ENCODE measurements at places on chromosomes 2 and 18.

DNA sequence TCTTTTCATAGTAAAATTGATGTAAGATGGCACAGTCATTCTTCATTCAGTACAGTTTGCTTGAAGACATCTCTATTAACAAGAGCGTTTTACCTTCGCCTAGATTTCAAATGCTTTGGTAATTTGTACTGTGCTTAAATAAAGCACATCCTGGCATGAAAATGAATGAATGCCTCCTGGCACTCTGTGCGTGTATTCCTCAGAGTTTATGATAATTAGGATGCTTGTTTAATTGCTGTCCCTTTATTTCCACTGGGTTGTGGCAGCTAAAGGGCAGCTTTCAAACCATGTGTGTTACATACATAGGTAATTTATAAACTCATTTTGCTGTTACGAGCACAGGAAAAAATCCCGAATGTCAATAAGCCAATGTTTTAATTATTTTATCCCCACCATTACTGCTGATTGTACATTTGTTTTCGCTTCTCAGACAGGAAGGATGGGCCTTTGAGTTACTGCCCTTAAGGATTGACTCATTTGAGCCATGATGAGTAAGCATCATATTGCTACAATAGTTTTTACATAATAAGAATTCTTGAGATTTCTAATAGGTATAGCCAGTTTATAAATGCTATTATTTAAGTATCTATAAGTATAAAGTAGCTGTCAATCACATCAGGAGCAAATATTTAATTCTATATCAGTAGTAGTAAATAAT, 516.5 kb downstream of the XIRP2 start:
- DNase-seq: peak; percentile 43

DNA sequence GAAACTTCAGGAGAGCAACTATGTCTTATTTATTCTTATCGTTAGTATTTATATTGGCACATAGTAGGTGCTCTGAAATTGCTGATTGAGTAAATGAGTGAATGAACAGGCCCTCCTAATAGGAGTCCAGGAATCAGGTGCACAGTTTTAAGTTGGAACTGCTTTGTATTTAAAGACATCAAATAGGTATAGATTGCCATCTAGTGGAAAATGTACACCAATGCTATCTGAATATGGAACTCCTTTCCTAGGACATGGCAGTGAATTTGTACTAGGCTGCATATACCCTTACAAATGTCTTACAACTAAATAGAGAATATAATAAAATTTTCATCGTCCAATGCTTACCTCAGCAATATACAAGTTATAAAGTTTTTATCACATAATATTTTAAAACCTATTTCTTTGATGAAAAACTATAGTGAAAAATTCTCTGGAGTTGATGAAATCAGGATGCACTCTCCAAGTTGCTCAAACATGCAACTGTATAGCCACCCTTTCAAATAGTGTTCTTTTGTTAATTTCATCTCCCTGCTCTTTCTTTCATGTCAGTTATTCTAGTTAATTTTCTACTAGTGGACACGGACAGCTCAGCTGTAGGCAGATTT, 318.9 kb upstream of the SYT4 start:
- DNase-seq: peak; percentile 40

DNA sequence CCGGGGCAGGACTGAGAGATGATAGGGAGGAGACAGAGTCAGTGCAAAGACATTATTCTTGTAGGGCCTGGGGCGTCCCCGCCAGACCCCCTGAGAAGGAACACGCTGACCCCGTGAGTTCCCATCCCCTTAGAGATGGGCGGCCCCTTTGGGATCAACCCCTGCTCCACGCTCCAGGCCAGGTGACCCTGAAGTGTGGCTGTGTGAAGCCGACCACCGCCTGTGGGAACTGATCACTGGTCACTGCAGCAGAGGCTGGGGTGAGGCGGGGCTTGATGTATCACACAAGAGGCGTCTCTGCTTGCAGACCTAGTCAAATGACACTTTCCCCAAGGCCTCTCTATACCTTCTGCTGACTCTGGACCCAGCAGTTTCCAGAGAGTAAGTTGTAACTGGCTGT, 157.4 kb upstream of the TWIST2 start:
- DNase-seq: no peak

DNA sequence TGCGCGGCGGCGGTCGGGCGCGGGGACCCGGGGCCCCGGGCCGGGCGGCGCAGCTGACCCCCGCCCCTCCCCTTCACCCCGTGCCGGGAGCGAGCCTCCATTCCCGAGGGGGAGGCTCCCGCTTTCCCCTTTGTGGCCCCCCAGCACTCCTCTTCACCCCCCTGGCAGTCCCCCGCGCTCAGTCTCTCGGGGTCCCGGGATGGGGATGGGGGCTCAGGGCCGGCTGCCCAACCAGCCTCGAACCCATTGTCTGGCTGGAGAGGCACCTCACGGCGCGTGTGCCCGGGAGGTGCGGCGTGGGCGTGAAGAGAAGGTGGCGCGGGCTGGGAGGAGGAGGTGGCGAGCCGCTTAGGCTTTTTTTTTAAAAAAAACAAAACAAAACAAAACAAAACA, 748 bp downstream of the FMNL2 start:
- no peak for DNase-seq

- no peak for DNase-seq
Observed at GRCh38 chr2:52387937-52388590, 1356.1 kb upstream of the NRXN1 start.

DNA sequence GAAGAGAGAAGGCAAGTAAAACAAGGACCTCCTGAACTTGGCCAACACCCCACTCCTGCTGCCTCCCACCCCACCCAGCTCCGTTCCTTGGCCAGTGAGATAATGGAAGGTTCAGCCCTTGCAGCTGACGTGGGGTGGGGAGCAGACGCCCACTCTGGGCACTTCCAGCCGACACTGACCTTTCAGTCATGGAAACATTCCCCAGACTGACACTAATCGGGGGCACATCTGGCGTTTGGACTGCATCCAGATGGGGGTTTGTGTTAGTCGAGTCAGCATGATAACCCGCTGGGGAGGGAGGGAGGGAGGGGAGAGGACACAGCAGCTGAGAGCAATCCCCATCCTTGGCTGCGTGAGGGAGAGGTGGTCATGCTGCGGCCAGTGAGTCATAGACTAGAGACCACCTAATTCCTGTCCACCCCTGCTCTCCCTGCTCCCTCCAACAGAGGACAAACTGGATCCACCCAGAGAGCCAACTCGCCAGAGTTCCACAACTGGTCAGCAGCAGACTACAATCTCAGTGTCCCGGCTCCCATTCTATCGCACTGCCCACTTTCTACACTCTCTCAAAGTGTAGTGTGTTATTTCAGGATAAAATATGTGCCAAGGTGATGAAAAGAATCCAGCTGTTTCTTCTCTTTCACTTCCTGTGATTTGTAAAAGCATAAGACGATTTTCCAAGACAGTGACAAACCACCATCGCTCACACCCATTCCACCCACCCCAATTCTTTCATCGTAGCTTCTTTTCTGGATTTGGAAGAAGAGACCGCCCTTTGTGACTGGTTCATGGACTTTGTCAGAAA, 115.4 kb upstream of the PKDCC start:
- DNase-seq: no peak

GRCh38 chr2:1731963-1732768, 12.1 kb downstream of the PXDN start:
- DNase-seq: peak; percentile 90

DNA sequence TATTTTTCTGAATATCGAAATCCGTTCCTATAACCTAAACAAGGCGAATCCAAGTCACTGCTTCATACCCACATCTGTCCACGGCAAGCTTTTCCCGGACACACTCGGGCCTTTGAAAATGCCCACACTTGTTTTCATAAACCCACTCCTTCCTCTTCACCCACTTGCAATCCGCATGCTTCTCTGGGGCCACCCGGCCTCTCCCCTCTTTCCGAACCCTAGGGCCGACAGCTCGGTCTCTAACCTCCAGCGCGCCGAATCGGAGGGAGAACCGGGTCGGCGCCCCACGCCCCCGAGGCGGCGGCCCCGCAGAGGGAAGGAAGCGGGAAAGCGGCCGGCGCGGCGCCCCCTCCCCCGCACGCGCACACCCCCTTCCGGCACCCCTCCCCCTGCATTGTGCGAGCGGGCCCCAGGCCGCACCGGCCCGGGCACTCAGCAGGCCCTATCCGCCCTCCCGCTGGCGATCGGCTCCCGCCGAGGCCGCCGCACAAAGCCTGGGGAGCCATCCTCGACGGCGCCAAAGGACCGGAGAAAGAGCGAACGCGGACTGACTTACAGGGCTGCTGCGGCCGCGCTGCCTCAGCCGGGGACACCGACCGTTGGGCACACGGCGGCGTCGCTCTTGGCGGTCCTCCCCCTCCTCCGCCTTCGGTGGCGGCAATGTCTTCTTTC, 467 bp downstream of the PUM2 start:
- peak; percentile 67 for DNase-seq

- no peak for DNase-seq
Observed at GRCh38 chr2:181977661-181978350, 7.8 kb upstream of the PPP1R1C start.

DNA sequence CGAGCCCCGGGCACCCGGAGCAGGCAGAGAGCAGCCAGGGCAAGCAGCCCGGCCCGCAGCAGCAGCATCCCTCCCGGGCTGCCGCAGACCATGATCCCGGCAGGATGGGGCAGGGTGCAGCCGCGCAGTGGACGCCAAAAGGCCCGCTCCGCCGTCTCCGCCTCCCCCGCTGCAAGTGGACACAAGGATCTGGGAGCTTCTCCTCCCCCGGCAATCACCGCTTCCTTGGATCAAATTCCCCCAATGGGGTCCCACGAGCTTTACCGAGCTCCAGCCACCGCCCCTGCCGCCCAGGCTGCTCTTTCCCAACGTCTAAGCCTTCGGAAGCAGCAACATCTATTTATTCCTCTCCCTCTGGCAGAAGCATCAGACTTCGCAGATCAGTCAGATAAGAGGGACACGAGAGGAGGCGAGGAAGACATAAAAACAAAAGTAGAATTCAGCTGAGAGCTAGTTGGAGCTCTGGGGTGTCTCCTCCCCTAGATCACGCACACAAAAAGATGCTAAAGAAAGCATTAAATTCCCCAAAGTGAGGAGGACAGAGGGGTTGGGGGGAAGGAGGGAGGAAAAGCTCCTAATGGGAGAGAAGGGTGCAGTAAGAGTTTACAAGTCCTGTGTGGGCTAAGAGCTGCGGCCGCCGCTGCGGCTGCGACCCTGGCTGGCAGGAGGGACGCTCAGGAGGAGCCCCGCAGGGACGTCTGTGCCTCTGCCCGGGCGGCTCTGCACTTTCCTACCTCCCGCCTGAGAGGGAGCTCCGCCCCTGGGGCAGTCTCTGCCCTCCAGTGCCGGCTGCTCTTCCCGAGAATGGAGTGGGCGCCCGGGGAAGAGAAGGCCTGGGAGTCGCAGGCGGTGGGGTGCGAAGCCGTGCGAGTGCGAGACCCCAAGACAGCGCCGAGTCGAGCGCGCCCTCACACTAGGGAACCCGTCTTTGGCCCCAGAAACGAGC, at the start of gene FRZB:
FRZB (minus strand) TSS at position 177 of the 946 bp plus-strand sequence; CDS start at position 92, 85 bp downstream.
- peak; percentile 81 for DNase-seq

- peak; percentile 63 for DNase-seq
Observed at GRCh38 chr2:46849046-46849715, 66.4 kb downstream of the MCFD2 start.

- no peak for DNase-seq
Observed at GRCh38 chr2:15425712-15426111, 135.4 kb downstream of the NBAS start.

- DNase-seq: no peak
Observed at GRCh38 chr18:56515522-56515921, 122.9 kb downstream of the TXNL1 start.

Measured in astrocyte of the hippocampus (primary cell).